Thymus (tissue), 14 donors: ENCODE measurements at places on chromosomes 13 and 19. TPM values are rescaled to one million over a fixed set of nuclear protein-coding genes. Genes with fewer than 3 reads are reported as not detected.

GRCh38 chr13:108195861-108196260 lies 19.5 kb downstream of the LIG4 start:
- no peaks in the 10 kb centered on the region for H3K27me3 ChIP-seq
- DNase-seq, result no peak
- no peak overlapping the region for H3K4me3 ChIP-seq
- no peaks in the 10 kb centered on the region for H3K36me3 ChIP-seq
- H3K4me1 ChIP-seq, result no peaks in the 10 kb centered on the region
- no peak overlapping the region for H3K27ac ChIP-seq

DNA sequence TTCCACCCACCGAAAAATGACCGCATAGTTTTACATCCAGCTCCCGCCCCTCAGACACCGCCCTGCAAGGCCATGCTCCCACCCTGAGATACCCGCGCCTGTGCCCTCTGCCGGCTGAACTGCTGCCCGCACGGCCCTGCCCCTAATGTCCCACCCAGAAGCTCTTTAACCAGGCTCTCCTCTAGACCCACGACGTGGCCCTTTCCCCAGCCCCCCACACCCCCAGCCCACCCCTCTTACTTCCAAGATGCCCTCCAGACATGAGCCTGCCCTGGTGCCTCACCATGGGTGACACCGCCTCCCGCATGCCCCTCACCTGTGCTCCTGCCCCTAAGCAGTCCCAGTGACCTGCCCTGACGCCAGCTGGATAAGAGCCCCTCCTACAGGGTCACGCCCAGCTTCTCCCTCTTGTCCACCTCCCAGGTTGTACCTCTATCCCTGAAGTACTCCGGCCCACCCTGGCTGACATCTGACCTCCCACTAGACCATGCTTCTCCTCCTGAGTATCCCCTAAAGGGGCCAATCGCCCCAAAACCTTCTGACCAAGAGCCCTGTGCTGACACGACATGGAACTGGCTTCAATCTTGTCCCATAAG lies 51.2 kb downstream of the COLGALT1 start:
- no peaks in the 10 kb centered on the region for H3K27me3 ChIP-seq
- H3K4me1 ChIP-seq, result peaks cover 9% of the 10 kb centered on the region
- no peak overlapping the region for H3K27ac ChIP-seq
- H3K36me3 ChIP-seq, result no peaks in the 10 kb centered on the region
- no peak overlapping the region for H3K4me3 ChIP-seq

DNA sequence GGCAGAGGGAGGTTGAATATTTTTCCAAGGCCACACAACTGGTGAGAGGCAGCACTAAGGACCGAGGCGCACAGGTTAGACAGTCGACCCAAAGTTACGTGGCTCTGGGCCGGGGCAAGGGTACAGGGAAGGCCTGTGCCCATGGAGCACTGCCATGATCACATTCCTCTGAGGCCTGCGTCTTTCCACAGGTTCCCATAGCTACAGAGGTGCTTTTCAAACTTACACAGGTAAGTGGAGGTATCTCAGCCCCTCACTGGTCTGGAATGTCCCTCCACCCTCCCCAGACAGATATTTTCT lies 814 bp downstream of the ZNF211 start:
- peaks cover 5% of the 10 kb centered on the region for H3K36me3 ChIP-seq
- no peaks in the 10 kb centered on the region for H3K27me3 ChIP-seq
- peak overlapping the region; percentile 82 for H3K4me3 ChIP-seq
- H3K27ac ChIP-seq, result no peak overlapping the region

DNA sequence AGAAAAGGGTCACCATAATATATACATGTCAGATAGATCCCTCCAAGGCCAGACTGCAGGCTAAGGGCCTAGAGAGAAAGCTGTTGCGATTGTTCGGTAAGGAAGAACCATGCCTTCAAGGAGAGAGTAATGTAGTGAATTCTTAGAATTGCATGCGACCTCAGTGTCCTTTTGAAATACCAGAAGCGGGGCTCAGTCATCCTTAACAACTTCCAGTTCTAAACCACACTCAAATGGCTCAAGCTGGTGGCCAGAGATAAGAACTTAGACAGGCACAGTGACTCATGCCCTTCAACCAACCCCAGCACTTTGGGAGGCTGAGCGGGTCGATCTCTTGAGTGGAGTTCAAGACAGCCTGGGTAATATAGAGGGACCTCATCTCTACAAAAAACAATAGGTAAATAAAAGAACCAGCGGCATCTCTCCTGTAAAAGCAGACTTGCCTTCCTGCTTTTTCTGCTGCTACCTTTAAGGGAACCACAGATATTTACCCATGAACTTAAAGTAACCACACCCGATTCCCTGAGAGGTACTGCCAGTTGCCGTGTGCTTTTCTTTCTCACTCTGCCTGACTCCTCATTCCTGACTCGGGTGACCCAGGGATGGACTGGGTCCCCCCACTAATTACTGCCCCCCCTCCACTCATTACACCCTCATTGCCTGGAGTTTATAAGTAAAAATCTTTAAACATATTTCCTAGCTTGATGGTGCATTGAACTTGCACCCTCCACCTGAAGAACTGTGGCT lies 15.4 kb upstream of the SIGLEC6 start:
- H3K4me1 ChIP-seq, result peaks cover 8% of the 10 kb centered on the region
- H3K36me3 ChIP-seq, result no peaks in the 10 kb centered on the region
- no peak for DNase-seq
- H3K27ac ChIP-seq, result no peak overlapping the region
- H3K27me3 ChIP-seq, result peaks cover 2% of the 10 kb centered on the region

The KEAP1 gene
- total RNA-seq, result 53.7 TPM

GRCh38 chr13:100300243-100300642 lies 211.3 kb downstream of the PCCA start:
- DNase-seq, result no peak
- no peaks in the 10 kb centered on the region for H3K4me1 ChIP-seq
- H3K4me3 ChIP-seq, result no peak overlapping the region
- no peaks in the 10 kb centered on the region for H3K36me3 ChIP-seq

DNA sequence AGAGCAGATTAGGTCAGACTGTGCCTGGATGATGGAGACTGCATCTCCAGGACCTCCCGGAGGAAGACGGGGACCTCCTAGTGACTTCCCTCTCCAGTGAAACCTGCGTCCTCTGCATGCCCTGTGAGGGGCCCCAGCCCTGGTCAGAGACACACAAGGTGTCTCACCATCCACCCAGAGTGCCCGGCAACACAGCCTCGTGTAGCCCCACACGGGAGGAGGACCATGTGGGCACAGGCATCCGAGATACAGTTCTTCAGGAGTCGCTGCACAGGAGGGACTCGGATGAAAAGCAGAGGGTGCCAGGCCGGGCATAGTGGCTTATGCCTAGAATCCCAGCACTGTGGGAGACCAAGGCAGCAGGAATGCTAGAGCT lies 64.8 kb downstream of the PEPD start:
- H3K4me1 ChIP-seq, result no peaks in the 10 kb centered on the region
- H3K36me3 ChIP-seq, result no peaks in the 10 kb centered on the region
- no peaks in the 10 kb centered on the region for H3K27me3 ChIP-seq
- DNase-seq, result no peak
- no peak overlapping the region for H3K27ac ChIP-seq
- H3K4me3 ChIP-seq, result no peak overlapping the region

DNA sequence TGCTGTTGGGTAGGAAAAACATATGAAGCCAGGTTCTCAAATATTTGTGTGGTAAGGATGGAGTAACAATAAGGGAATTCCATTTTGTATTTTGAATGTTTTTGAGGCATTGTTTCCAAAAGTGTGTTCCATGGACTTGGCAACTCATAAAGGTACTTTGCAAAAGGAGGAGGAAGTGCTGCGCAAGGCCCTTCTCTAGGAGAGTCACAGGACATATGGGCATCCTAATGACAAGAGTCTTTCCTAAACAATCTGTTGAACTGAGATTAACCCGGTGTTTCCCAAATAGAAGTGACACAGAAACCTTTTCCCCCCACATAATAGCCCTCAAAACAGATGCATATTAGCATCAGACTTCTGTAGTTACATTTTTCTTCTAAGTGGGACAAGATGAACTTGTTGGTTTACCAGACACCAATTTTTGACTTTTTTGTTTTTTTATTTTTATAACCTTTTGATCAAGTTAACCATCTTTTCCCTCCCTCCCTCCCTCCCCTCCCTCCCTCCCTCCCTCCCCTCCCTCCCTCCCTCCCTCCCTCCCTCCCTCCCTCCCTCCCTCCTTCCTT lies 209.3 kb downstream of the PCCA start:
- H3K4me1 ChIP-seq, result no peaks in the 10 kb centered on the region
- no peak overlapping the region for H3K4me3 ChIP-seq
- DNase-seq, result no peak
- H3K27ac ChIP-seq, result no peak overlapping the region
- H3K27me3 ChIP-seq, result no peaks in the 10 kb centered on the region
- H3K36me3 ChIP-seq, result no peaks in the 10 kb centered on the region

DNA sequence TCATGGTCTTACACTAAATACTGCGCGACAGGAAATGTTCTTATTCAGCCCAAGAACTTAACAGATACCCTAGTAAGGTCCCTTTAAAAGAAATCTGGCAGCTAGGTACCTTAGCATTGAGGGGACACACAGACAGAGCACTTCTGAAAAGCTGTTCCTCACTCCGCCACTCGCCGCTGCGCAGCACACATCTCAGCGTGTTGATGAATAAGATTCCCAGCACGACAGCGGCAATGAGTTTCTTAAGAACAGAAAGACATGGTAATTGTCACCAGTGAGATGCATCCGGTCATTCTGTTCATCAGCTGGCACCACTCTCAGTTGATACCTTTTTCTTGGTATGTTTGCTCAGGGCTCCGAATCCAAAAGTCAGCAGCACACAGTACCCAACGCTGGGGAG lies 39.9 kb downstream of the TMTC4 start:
- no peak overlapping the region for H3K4me3 ChIP-seq
- H3K36me3 ChIP-seq, result peaks cover 24% of the 10 kb centered on the region
- no peaks in the 10 kb centered on the region for H3K4me1 ChIP-seq
- no peak overlapping the region for H3K27ac ChIP-seq
- H3K27me3 ChIP-seq, result no peaks in the 10 kb centered on the region
- no peak for DNase-seq

- peaks cover 9% of the 10 kb centered on the region for H3K36me3 ChIP-seq
- DNase-seq, result no peak
- peaks cover 21% of the 10 kb centered on the region for H3K4me1 ChIP-seq
Measured at GRCh38 chr13:21138561-21138960, 37.8 kb downstream of the SKA3 start.

The ATP8B3 gene
- 1.3 TPM for total RNA-seq

The POU4F1 gene
- total RNA-seq, result 0.80 TPM

DNA sequence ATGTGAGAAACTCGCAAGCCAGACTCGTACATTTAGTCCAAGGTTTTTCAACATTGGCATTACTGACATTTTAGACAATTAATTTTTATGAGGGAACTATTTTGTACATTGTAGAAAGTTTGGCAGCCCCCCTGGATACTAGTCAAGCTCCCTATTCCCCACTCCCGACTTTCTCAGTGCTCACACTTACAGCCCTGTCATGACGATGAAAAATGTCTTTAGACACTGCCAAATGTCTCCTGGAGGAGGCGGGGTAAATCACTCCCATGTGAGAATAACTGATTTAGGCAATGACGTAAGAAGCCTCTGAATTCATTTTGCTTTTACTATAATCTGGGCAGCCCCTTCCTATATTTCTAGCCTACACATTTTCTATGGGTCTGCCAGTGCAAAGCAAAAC lies 535.8 kb upstream of the KLHL1 start:
- H3K27me3 ChIP-seq, result no peaks in the 10 kb centered on the region
- H3K27ac ChIP-seq, result no peak overlapping the region
- no peak for DNase-seq
- H3K4me3 ChIP-seq, result no peak overlapping the region

The IGFL2 gene
- total RNA-seq, result 0.61 TPM

The FGF14 gene
- 0.14 TPM for total RNA-seq

The PDX1 gene
- not detected for total RNA-seq

- H3K27me3 ChIP-seq, result no peaks in the 10 kb centered on the region
- H3K4me1 ChIP-seq, result peaks cover 16% of the 10 kb centered on the region
- no peak overlapping the region for H3K4me3 ChIP-seq
- H3K36me3 ChIP-seq, result peaks cover 6% of the 10 kb centered on the region
- no peak for DNase-seq
Measured at GRCh38 chr13:73985783-73986182, 148.4 kb downstream of the KLF12 start.

DNA sequence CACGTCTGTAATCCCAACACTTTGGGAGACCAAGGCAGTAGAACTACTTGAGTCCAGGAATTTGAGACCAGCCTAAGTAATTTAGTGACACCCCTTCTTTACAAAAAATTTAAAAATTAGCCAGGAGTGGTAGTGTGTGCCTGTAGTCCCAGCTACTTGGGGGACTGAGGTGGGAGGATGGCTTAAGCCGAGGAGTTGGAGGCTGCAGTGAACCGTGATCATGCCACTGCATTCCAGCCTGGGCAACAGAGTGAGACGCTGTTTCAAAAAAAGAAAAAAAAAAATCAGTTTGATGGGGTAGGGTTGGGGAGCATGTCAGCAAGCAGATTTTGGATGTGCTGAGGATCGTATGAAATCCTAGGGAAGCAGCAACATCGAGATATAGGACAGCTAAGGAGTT lies 4.2 kb downstream of the CEACAM19 start:
- no peaks in the 10 kb centered on the region for H3K27me3 ChIP-seq
- no peak overlapping the region for H3K4me3 ChIP-seq
- H3K36me3 ChIP-seq, result no peaks in the 10 kb centered on the region
- no peak overlapping the region for H3K27ac ChIP-seq
